ENCODE measurements at places on chromosomes 11 and 22.

DNA sequence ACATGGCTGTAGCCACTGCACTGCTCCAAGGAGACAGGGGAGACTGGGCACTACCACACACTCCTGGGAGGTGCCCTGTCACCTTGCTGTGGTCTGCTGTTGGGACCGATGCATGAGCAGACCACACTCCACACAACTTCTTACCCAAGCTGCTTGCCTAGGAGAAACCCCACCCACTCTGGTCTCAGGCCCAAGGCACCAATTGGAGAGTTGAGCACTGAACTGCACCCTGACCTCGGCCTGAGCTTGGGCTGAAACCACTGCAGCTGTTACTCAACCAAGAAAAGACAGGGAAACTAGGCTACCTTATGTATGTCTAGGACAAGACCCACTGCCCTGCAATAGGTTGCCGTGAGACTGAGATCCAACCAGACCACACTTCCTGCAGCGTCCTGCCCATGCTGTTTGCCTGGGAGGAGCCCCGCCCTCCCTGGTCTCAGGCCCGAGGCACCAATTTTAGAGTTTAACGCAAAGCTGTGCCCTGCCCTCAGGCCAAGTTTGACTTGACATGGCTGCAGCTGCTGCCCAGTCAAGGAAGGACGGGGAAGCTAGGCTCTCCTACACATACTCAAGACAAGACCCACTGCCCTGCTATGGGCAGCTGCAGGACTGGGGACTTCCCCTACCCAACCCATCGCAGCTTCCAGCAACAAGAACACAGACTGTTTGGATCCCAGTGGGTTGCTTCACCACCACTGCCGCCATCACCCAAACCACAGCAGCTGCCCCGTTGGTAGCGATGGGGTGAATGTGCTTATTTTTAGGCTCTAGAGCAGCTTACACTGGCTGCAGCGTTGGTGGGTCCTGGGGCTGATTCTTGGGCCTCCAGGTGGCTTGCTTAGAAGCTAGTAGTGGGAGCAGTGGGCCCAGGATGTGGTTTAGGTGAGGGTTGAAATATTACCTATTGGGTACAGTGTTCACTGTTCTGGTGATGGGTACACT, 66.8 kb downstream of the BRD1 start:
- no peak for DNase-seq

- DNase-seq = no peak
Measured at GRCh38 chr22:17808693-17809403, 34.6 kb upstream of the BID start.

GRCh38 chr11:70205049-70205725, 2.1 kb downstream of the FADD start:
- DNase-seq = no peak

DNA sequence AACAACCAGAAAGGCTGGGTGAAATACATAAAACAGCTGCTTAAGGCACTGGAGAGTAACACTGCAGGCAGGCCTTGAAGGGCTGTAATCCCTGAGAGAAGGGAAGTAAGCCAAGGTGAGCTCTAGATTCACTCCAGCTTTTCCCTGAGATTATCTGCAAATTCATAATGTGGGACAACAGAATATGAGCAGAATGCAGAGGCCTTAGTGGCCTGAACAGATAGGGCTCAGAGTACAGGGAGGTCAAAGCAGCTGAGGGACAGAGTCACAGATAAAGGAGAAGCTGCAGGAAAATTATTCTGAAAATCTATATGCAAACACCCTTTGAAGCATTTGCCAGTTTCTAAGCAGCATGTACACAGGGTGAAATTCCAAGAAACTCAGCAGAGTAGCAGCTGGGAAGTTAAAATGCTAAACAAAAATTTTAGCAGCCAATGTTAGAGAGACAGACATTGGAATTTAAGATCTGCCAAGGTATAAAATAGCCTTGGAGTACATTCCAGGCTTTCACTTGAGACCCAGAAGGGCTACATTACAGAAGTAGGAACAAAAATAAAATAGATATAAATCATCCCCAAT, 48.1 kb upstream of the CWF19L2 start:
- no peak for DNase-seq

- no peak for DNase-seq
Measured at GRCh38 chr11:48111891-48112290, 104.7 kb upstream of the OR4B1 start.

- DNase-seq = no peak
Measured at GRCh38 chr22:46607483-46608114, 12.6 kb upstream of the GRAMD4 start.

GRCh38 chr11:34242037-34242625, 115.7 kb downstream of the ABTB2 start:
- DNase-seq = no peak
